ENCODE measurements at places on chromosomes 2 and 18. TPM values are rescaled to one million over a fixed set of nuclear protein-coding genes. Genes with fewer than 3 reads are reported as not detected.
A peak's percentile ranks its signal among the peaks of the same experiment; 100 is the strongest.

- no peaks in the 10 kb centered on the region for H3K27me3 ChIP-seq
- H3K36me3 ChIP-seq: peaks cover 5% of the 10 kb centered on the region
- no peak overlapping the region for H3K27ac ChIP-seq
- no peak overlapping the region for H3K4me3 ChIP-seq
- H3K4me1 ChIP-seq: no peaks in the 10 kb centered on the region
These were observed 162.3 kb downstream of the PHLPP1 start for GRCh38 chr18:62877411-62878221.

- H3K27me3 ChIP-seq: no peaks in the 10 kb centered on the region
- no peak overlapping the region for H3K4me3 ChIP-seq
- H3K4me1 ChIP-seq: no peaks in the 10 kb centered on the region
- H3K27ac ChIP-seq: no peak overlapping the region
- no peak for DNase-seq
These were observed 15.7 kb downstream of the C1QL2 start for GRCh38 chr2:119142824-119143223.

- H3K36me3 ChIP-seq: no peaks in the 10 kb centered on the region
- no peak for DNase-seq
- no peak overlapping the region for H3K27ac ChIP-seq
- no peaks in the 10 kb centered on the region for H3K27me3 ChIP-seq
- no peak overlapping the region for H3K4me3 ChIP-seq
These were observed 67.5 kb downstream of the PLCL1 start for GRCh38 chr2:197871780-197872456.

DNA sequence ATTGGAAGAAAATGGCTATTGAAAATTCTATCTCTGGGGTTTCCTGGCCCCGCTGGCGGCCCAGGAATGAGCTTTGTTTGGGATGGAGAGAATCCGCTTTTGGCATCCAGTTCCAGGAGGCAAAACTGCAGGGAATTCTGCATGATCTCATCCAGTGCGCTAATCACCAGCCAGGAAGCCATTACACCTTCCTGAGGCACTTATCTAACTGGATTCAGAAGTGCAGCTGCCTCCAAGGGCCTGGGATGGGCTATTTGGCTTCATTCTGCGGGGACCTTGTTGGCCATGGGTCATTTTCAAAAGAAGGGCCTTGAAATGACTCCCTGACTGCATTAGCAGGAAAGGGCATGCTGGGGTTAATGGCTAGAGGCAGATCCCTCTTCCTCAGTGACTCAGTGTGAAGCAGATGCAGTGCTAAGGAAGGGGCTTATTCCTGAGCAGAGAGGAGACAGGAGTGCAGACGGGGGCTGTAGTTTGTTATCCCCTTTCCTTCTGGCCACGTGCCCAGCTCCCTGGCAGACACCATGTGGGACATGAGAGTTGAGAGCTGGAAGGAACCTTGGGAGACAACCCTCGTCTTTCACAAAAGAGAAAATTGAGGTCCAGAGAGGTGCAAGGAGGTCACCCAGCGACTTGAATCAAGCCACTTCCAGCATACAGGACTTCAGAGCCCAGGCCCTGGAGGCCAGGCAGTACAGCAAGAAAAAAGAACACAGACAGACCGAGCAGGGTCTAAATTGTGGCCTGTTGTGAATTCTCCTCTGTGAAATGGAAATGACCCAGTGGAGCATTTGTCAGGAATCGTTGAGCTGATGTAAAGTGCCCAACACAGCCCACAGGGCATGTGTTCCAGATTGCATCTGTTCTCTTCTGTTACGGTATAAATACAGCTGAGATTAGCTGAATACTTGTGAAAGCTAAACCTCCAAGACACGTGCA lies 161.8 kb downstream of the PRKCE start:
- no peaks in the 10 kb centered on the region for H3K27me3 ChIP-seq
- H3K27ac ChIP-seq: no peak overlapping the region
- H3K4me1 ChIP-seq: no peaks in the 10 kb centered on the region
- no peak for DNase-seq
- no peaks in the 10 kb centered on the region for H3K36me3 ChIP-seq

Gene RAB6C
- not detected for total RNA-seq

Gene LIMS3
- 0.32 TPM for total RNA-seq

DNA sequence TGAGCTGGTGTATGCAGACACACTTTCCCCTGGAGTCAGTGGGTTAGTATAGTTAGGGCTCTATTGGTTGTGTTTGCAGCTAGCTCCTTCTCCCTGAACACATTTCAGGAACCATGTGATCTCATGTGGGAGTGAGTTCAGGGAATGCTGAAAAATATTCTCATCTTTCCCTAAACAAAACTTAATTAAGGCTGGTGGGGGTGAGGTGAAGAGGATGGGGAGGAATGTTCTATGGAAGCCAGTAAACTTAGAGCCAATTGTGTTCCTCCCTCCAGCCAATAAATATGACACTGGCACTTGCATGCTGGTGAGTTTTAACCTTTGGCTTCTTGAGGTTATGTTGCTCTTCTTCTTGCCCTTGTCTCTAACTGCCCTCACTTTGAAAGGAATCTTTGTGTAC lies 952 bp downstream of the MGAT5 start:
- no peaks in the 10 kb centered on the region for H3K27me3 ChIP-seq
- DNase-seq: no peak
- peak overlapping the region; percentile 62 for H3K4me3 ChIP-seq
- peak overlapping the region; percentile 83 for H3K27ac ChIP-seq

Gene CFAP65
- not detected for total RNA-seq

- H3K27me3 ChIP-seq: no peaks in the 10 kb centered on the region
- no peak overlapping the region for H3K27ac ChIP-seq
- H3K36me3 ChIP-seq: no peaks in the 10 kb centered on the region
- H3K4me1 ChIP-seq: no peaks in the 10 kb centered on the region
These were observed 176.5 kb downstream of the RBM43 start for GRCh38 chr2:151085181-151085611.

Gene SERPINB2
- total RNA-seq: 1.7 TPM

Gene TBC1D8
- total RNA-seq: 15.7 TPM

DNA sequence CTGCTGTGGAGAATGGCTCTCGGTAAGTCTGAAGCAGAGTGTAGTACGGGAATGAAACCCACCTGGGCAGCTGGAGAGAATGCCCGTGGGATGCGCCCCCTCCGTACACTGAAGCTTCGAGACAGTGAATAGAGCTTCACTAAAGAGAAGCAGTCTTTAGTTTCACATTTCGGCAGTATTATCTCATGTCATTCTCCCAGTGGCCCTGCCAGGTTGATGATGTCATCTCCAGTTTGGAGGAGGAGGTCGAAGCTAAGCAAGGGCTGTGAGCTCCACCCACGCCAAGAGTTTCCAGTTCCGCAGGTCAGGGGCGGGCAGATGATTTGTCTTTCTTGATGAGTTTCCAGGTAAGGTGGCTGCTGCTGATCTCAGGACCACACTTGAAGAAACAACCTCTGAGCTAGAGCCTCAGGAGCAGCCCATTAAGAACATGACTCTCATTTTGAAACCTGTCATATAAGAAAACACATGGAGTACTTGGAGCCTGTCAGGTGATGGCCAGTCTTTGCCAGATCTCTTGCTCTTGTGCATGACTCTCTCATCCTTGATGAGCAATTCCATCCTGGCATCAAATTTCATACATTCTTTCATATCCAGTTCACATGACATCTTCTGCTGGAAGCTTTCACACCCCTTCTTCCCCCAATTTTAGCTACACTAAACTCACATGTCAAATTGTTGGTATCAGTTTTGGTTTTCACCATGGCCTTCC lies 475.0 kb downstream of the RNF144A start:
- H3K4me3 ChIP-seq: no peak overlapping the region
- no peaks in the 10 kb centered on the region for H3K27me3 ChIP-seq
- no peaks in the 10 kb centered on the region for H3K4me1 ChIP-seq
- H3K27ac ChIP-seq: no peak overlapping the region
- H3K36me3 ChIP-seq: no peaks in the 10 kb centered on the region
- DNase-seq: no peak

DNA sequence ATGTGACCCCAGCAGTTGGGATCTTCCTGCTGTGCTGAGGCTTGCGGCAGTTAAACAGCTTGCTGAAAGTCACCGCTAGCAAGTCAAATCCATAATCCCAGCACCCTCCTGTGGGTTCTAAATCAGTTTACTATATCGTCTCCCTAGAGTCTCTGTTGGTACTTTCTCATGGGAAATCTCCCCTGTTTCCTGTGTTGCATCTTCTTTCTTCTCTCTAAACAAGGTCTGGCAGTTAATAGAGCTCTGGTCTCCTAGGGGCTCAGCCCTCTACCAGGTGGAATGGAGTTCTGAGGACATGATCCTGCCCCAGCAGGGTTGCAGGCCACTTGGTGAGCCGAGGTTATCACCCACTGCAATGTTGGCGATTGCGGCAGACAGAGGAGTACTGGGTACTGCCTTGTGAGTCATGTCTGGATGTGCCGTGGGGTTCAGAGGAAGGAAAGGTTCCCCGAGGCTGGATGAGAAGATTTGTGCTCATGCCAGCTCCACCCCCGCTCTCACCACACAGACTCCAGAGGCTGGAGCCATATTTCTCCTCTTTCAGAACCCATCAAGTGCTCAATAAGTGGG lies 59.4 kb upstream of the SIX2 start:
- H3K27me3 ChIP-seq: peaks cover 3% of the 10 kb centered on the region
- DNase-seq: no peak
- no peaks in the 10 kb centered on the region for H3K36me3 ChIP-seq

DNA sequence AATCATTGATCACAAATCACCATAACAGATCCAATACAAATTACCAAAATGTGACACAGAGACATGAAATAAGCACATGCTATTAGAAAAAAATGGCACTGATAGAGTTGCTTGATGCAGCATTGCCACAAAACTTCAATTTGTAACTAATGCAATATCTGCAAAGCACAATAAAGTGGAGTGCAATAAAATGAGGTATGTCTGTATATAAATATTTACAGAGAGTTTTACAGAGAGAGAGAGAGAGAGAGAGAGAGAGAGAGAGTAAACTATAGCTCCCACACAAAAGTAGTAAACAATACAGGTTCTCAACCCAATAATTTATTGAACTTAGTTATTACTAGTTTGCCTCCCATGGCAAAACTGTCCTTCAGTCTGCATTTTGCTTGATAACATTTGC lies 1807.0 kb downstream of the SUCLG1 start:
- H3K27ac ChIP-seq: no peak overlapping the region
- H3K36me3 ChIP-seq: no peaks in the 10 kb centered on the region
- no peak for DNase-seq
- H3K27me3 ChIP-seq: no peaks in the 10 kb centered on the region
- H3K4me3 ChIP-seq: no peak overlapping the region

DNA sequence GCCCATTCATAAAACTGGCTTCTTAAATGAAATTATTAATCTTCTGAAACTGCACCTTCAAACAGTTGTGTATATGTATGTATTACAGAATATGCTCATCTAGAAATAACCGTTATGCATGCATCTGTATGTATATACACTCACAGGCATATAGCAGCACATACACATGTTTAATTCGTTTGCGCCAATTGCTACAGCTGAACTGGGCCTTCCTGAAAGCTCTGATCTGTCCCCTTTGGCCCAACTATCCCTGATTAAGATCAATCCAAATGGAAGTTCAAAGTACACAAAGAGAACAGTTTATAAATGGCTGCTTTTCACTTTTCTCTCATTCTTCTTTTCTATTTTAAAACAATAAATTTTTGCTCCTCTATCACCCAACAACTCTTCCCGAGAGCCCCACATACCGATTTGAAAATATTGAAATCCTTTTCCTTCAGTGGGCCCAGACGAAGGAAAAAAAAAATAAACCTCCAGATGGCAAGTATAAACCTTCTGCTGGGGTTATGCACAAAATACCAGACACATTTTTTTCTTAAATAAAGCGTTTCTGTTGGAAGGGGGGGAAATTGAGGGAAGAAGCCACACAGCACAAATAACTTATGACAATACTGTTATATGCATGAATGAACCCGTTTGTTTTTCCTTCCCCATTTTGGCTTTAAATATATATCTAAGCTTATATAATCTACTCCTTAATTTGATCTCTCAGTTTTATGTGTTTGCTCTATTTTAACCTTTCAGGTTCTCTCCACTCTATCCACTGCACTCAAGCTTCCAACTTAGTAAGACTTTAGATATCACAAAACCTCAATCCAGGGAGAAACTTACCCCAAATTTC lies 267.3 kb downstream of the TCF4 start:
- H3K4me1 ChIP-seq: peaks cover 39% of the 10 kb centered on the region
- no peaks in the 10 kb centered on the region for H3K27me3 ChIP-seq
- no peaks in the 10 kb centered on the region for H3K36me3 ChIP-seq
